Lung (tissue), 17 donors: ENCODE measurements at places on chromosomes 4 and X. TPM values are rescaled to one million over a fixed set of nuclear protein-coding genes. Genes with fewer than 3 reads are reported as not detected.

DNA sequence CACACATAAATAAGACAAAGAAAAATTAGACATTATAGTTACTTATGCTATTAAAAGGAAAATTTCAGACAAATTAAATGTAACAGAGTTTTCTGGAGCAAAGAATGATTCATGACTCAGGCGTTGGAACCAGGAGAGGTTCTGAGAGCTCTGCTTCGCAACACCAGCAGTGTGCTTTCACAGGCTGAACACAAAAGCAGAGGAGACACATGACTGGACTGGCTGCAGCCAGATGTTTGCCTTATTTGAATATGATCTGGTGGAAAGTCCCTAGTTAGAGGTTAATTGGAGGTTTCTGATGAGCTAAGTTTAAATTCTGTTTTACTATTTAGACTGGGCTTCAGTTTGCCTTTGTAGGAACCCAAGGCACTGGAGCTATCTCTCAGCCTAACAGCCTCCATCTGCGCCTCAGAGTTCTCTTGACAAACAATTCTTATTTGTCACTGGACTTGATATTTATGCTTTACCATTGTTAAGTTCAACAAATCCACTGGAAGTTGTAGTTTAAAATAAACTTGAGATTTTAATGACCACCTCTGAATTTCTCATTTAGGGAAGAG is 16.2 kb downstream of the BOD1L1 start:
- peaks cover 14% of the 10 kb centered on the region for H3K36me3 ChIP-seq
- DNase-seq: no peak
- H3K4me1 ChIP-seq: no peaks in the 10 kb centered on the region
- H3K4me3 ChIP-seq: no peak overlapping the region
- H3K27me3 ChIP-seq: no peaks in the 10 kb centered on the region

- H3K27ac ChIP-seq: peak overlapping the region; percentile 16
- no peaks in the 10 kb centered on the region for H3K27me3 ChIP-seq
- H3K4me1 ChIP-seq: peaks cover 4% of the 10 kb centered on the region
- peak overlapping the region; percentile 48 for H3K4me3 ChIP-seq
- peak; percentile 66 for DNase-seq
These were observed 653 bp downstream of the HHIP start for GRCh38 chr4:144646523-144647094.

GRCh38 chr4:157803421-157803820 is 369.4 kb downstream of the GASK1B start:
- H3K4me1 ChIP-seq: no peaks in the 10 kb centered on the region
- DNase-seq: peak; percentile 70
- no peak overlapping the region for H3K27ac ChIP-seq
- H3K27me3 ChIP-seq: no peaks in the 10 kb centered on the region
- H3K4me3 ChIP-seq: no peak overlapping the region

GRCh38 chrX:17848545-17849265 is 12.4 kb downstream of the RAI2 start:
- H3K4me1 ChIP-seq: peaks cover 21% of the 10 kb centered on the region
- H3K36me3 ChIP-seq: no peaks in the 10 kb centered on the region
- peak overlapping the region; percentile 53 for H3K27ac ChIP-seq
- H3K4me3 ChIP-seq: no peak overlapping the region
- no peak for DNase-seq

The RHOXF2B gene
- total RNA-seq: not detected

DNA sequence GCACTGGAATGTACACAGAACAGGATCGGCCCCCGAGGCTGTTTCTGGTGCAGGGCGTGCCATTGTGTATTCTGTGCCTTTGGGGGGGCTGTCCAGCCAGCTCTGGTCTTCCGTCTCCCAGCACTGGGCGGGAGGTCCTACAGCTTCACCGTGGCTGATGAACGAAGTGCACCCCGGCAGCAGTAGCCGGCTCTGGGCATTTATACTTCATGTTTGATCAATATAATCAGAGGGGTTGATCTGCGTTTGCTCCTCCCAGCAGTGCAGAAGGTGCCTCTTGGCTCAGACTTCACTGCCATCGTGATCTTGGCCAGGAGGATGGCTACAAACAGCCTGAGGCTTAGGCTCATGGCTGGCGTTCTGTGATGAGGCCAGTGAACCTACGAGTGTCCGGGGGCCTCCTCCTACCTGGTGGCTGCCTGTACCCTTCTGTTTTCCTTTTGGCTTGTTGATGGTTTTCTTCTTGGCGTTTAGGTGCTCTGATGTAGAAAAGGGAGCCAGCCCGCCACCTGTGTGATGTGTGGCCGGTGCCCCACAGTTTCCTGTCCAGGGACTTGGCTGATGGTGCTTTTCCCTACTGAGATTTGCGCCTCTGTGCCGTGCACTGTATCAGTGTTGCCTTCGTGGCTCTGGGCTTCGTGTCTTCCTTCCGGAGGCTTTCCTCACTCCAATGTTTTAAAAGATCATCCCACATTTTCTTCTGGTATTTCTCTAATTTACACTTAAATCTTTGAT is 31.2 kb upstream of the HGFAC start:
- no peak overlapping the region for H3K4me3 ChIP-seq
- peaks cover 1% of the 10 kb centered on the region for H3K4me1 ChIP-seq
- no peak overlapping the region for H3K27ac ChIP-seq

The ERVMER34-1 gene
- total RNA-seq: 0.83 TPM

- H3K4me3 ChIP-seq: no peak overlapping the region
- H3K27me3 ChIP-seq: no peaks in the 10 kb centered on the region
- no peak for DNase-seq
- H3K36me3 ChIP-seq: no peaks in the 10 kb centered on the region
These were observed 27.5 kb upstream of the CBR4 start for GRCh38 chr4:169037506-169037905.

The LCORL gene
- 29.0 TPM for total RNA-seq

DNA sequence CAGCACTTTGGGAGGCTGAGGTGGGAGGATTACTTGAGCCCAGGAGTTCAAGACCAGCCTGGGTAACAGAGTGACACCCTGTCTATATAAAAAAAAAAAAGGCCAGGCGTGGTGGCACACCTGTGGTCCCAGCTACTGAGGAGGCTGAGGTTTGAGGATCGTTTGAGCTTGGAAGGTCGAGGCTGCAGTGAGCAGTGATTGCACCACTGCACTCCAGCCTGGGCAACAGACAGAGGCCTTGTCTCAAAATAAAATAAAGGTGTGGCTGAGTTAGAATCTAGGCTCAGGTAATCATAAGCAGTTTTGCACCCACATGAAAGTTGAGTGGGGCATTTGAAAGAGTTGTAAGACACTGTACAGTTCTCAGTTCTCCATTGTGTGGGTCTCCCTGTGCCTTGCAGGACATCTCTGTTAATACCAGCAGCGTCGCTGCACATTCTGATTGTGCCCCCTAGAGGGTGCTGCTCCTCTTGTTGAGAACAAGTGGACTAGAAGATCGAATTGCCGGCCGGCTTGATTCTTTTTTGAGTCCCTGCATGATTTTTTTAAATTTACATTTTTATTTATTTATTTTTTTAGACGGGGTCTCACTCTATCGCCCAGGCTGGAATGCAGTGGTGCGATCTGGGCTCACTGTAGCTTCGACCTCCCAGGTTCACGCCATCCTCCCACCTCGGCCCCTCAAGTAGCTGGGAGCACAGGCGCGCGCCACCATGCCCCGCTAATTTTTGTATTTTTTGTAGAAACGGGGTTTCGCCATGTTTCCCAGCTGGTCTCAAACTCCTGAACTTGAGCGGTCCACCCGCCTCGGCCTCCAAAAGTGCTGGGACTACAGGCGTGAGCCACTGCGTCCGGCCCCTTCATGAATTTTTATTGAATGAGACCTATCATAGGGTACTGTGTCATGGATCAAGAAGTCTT is 73.6 kb upstream of the RBMX start:
- peak; percentile 73 for DNase-seq
- no peaks in the 10 kb centered on the region for H3K36me3 ChIP-seq
- H3K4me3 ChIP-seq: no peak overlapping the region
- no peak overlapping the region for H3K27ac ChIP-seq
- H3K27me3 ChIP-seq: no peaks in the 10 kb centered on the region

GRCh38 chr4:103885152-103885551 is 165.4 kb upstream of the TACR3 start:
- H3K27ac ChIP-seq: no peak overlapping the region
- no peaks in the 10 kb centered on the region for H3K4me1 ChIP-seq
- no peaks in the 10 kb centered on the region for H3K36me3 ChIP-seq

GRCh38 chrX:110675886-110676285 is 119.7 kb downstream of the CHRDL1 start:
- H3K4me3 ChIP-seq: no peak overlapping the region
- no peak for DNase-seq
- H3K36me3 ChIP-seq: no peaks in the 10 kb centered on the region
- H3K27me3 ChIP-seq: peaks cover 20% of the 10 kb centered on the region
- no peak overlapping the region for H3K27ac ChIP-seq

The POU4F2 gene
- total RNA-seq: not detected

The GLRA2 gene
- 0.60 TPM for total RNA-seq

The CT45A10 gene
- total RNA-seq: not detected

The CNGA1 gene
- 0.06 TPM for total RNA-seq

The CXCL3 gene
- 9.4 TPM for total RNA-seq

GRCh38 chr4:153296040-153296823 is 48.3 kb upstream of the MND1 start:
- H3K4me3 ChIP-seq: no peak overlapping the region
- H3K27ac ChIP-seq: no peak overlapping the region
- no peaks in the 10 kb centered on the region for H3K27me3 ChIP-seq
- H3K36me3 ChIP-seq: peaks cover 24% of the 10 kb centered on the region
- peak; percentile 92 for DNase-seq

GRCh38 chr4:16294455-16294854 is 68.2 kb upstream of the TAPT1 start:
- peaks cover 1% of the 10 kb centered on the region for H3K27me3 ChIP-seq
- no peak overlapping the region for H3K27ac ChIP-seq
- H3K36me3 ChIP-seq: no peaks in the 10 kb centered on the region
- no peak for DNase-seq
- no peak overlapping the region for H3K4me3 ChIP-seq
- H3K4me1 ChIP-seq: no peaks in the 10 kb centered on the region

- no peak for DNase-seq
- no peak overlapping the region for H3K27ac ChIP-seq
- H3K27me3 ChIP-seq: no peaks in the 10 kb centered on the region
- no peaks in the 10 kb centered on the region for H3K36me3 ChIP-seq
- no peak overlapping the region for H3K4me3 ChIP-seq
These were observed 382.7 kb upstream of the GALNTL6 start for GRCh38 chr4:171430495-171430894.

DNA sequence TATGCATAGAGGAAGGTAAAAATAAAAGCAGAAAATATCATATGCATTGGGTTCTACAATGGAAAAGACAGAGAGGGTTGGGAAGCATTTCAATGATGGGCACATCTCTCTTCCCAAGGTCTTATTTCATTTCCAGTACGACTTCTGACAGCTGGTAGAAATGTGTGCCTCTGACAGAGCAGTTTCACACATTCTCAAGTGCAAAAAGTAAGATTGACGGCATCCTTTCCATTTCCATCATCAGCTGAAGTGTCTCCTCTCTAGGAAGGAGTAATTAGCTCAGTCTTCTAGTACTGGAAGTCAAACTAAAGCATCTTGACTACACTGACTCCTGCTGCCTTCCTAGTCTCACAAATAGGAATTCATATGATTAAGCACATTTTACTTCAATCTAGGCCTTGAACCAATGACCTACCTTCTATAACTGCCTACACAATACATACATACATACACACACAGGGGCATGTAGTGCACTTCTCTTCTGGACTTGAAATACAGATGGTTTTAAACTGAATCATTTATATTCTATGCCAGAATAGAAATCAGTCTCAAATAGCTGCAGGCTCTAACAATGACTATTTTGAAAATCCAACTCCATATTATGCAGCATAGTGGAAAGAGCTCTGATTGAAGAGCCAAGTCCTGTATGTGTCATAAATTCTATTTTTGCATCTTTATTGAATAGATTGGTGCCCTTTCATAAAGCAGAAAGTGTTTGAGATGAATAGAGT is 473.4 kb downstream of the INPP4B start:
- no peak overlapping the region for H3K27ac ChIP-seq
- no peak overlapping the region for H3K4me3 ChIP-seq
- no peaks in the 10 kb centered on the region for H3K27me3 ChIP-seq
- H3K4me1 ChIP-seq: peaks cover 23% of the 10 kb centered on the region
- no peaks in the 10 kb centered on the region for H3K36me3 ChIP-seq

GRCh38 chrX:13742397-13743176 is 8.0 kb downstream of the OFD1 start:
- DNase-seq: no peak
- H3K36me3 ChIP-seq: peaks cover 8% of the 10 kb centered on the region
- no peaks in the 10 kb centered on the region for H3K27me3 ChIP-seq
- H3K27ac ChIP-seq: no peak overlapping the region
- no peaks in the 10 kb centered on the region for H3K4me1 ChIP-seq
- no peak overlapping the region for H3K4me3 ChIP-seq

DNA sequence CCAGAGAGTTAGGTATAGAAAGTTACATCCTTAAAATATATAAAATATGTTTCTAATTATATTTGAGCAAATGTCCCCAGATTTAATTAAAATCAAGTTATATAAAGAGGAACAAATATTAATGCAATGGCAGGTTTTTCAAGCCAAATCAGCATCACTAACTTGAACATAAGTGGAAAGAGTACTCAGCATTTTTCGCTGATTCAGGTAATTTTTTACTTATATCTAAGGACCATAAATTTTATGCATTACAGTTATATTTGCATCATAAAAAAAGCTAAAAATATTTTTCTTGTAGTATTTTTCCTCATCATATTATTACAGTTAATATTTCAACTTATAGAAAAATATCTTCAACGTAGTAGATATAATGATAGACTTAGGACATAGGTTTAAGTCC is 1047.4 kb downstream of the FAM133A start:
- no peaks in the 10 kb centered on the region for H3K4me1 ChIP-seq
- H3K36me3 ChIP-seq: no peaks in the 10 kb centered on the region
- no peak for DNase-seq

The PIN4 gene
- 9.4 TPM for total RNA-seq

GRCh38 chr4:61913619-61914018 is 713.5 kb downstream of the ADGRL3 start:
- no peak overlapping the region for H3K4me3 ChIP-seq
- H3K36me3 ChIP-seq: no peaks in the 10 kb centered on the region
- H3K4me1 ChIP-seq: no peaks in the 10 kb centered on the region
- H3K27ac ChIP-seq: no peak overlapping the region

DNA sequence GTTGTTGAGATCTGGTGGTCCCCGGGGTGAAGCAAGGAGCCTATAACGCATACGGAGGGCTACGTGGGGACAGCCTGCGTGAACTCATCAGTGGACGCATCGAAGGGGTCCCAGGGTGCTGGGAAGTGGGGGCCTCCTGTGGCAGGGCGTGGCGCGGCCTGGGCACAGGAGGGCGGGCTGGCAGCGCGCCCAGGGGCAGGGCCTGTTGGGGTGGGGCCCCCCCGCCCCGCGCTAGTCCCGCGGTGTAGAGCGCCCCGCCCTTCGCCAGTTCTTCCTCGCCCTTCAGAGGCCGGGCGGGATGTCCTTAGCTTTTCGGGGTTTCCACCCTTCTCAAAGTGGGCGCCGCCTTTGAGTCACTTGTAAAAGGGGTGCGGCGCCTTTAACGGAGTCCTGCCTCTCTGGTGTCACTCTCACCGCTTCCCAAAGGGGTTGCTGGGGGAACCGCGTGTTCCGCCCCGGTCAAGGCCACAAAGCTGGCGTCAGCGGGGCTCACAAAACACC is 632 bp downstream of the PLP2 start:
- H3K27me3 ChIP-seq: peaks cover 4% of the 10 kb centered on the region
- peak overlapping the region; percentile 28 for H3K4me3 ChIP-seq
- H3K4me1 ChIP-seq: no peaks in the 10 kb centered on the region
- peak overlapping the region; percentile 88 for H3K27ac ChIP-seq
- H3K36me3 ChIP-seq: no peaks in the 10 kb centered on the region

- H3K4me1 ChIP-seq: no peaks in the 10 kb centered on the region
- no peak overlapping the region for H3K4me3 ChIP-seq
- H3K27ac ChIP-seq: no peak overlapping the region
- H3K27me3 ChIP-seq: no peaks in the 10 kb centered on the region
- no peak for DNase-seq
These were observed 298.2 kb upstream of the ARSJ start for GRCh38 chr4:114277690-114278089.
